Brain (organoid and tissue), 16 donors: ENCODE measurements at places on chromosomes 4 and X. TPM values are rescaled to one million over a fixed set of nuclear protein-coding genes. Genes with fewer than 3 reads are reported as not detected.

Gene ERAS
- polyA plus RNA-seq = 0.75 TPM

Gene EPHA5
- 0.44 TPM for polyA plus RNA-seq

Gene OTC
- not detected for polyA plus RNA-seq

Gene AWAT2
- polyA plus RNA-seq = not detected

Gene COX7B2
- polyA plus RNA-seq = not detected

Gene TACR3
- polyA plus RNA-seq = not detected

Gene IL21
- not detected for polyA plus RNA-seq
